ENCODE measurements at places on chromosomes 7 and 10.

DNA sequence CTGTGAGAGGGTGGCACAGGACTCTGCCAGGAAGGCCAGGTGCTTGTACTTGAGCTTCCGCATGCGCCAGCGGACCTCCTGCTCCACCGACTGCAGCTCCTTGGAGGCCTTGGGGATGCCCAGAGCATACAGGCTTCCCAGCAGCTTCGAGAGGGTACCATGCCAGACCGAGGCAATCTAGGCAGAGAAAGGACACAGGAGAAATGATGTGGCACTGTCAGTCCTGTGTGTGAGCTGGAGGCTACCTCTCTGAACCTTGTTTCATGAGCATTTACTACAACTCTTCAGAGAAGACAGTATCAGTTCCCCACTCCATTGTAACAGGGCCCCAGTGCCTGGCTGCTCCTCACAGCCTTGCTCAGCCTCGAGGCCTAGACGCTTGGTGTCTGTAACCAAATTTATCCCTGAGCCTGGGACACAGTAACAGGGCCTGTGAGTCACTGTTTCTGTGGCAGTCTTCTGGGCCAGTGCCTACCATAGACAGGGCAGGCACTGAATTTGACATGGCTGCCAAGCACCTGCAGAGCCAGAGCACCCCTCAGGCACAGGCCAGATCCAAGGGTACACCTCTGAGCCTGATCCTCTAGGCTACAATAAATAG, 5.8 kb downstream of the TBRG4 start:
- H3K4me1 ChIP-seq, result peaks cover 12% of the 10 kb centered on the region
- no peak overlapping the region for H3K27ac ChIP-seq
- no peak overlapping the region for H3K4me3 ChIP-seq
- H3K36me3 ChIP-seq, result peaks cover 9% of the 10 kb centered on the region
- no peak for DNase-seq
- H3K27me3 ChIP-seq, result no peaks in the 10 kb centered on the region

DNA sequence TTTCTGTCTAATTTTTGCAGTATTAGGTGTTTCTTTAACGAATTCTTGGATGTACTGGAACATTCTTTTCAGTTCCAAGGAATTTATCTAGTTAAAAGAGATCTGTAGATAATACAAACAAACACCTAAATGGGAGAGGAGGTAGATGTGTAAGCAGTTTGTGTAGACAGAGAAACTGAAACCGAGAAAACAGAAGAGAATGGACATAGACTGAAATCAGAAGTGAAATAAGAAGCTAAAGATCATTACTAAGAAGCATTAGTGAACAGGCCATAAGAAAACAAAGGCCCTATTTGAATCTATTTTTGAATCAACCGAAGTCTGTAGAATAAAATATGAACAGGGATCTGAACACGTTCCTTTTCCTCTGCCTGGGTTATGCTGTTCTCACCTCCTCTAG, 26.5 kb upstream of the TMEM229A start:
- H3K27ac ChIP-seq, result no peak overlapping the region
- H3K27me3 ChIP-seq, result no peaks in the 10 kb centered on the region
- no peak for DNase-seq
- no peaks in the 10 kb centered on the region for H3K36me3 ChIP-seq
- H3K4me1 ChIP-seq, result no peaks in the 10 kb centered on the region
- H3K4me3 ChIP-seq, result no peak overlapping the region

DNA sequence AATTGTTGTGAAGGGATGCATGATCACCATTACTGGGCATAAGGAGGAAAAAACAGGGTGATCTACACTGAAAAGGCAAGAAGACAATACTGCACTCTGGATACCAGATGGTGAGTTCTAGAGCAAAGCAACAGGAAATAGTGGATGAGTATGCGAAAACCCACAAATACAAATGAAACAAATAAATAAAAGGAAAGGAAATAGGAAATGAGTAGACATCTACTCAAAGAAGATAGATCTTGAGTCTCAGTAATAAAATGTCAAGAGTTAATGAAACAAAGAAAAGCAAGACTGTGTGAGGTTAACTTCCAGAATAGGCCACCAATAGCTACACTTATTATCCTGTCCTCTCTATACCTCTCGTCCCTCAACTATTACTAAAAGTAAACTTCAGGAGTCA, 11.7 kb downstream of the ORC5 start:
- no peak overlapping the region for H3K4me3 ChIP-seq
- no peak for DNase-seq
- no peak overlapping the region for H3K27ac ChIP-seq
- H3K4me1 ChIP-seq, result no peaks in the 10 kb centered on the region
- H3K27me3 ChIP-seq, result no peaks in the 10 kb centered on the region

DNA sequence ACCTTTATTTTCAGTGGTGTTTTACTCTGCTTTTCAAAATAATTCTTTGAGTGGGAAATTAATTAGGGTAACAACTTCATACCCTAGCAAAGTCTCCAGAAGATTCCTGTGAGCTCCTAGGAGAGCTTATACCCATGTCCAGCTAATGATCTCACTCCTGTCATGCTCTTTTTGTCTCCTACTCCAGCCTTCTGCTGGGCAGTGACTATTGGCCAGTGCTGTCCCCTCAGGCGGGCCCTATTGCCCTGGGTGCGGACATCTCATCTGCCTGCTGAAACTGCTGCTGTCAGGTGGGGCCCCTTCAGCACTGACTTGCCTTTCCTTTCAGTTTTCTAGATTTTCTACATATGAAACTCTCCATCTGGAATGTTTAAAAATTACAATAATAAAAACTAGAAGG, 80.3 kb downstream of the EBLN1 start:
- no peaks in the 10 kb centered on the region for H3K36me3 ChIP-seq
- peaks cover 6% of the 10 kb centered on the region for H3K4me1 ChIP-seq
- H3K27ac ChIP-seq, result no peak overlapping the region

DNA sequence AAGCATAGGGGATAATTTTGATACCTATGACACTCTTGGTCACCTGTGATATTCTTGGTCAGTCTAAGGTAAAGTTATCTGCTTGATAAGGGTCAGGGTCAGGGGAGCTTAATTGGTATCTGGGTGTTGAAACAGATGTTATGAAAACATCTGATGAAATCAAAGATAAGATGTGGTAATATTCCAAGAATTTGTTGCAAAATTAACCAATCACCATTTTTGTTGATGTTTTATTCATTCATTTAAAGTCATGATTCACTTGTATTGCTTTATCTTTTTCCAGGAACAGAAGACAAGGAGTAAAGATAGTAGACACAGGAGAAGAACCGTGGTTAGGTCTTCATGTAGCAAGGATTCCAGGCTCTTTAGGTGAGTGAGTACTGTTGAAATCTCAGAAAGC, 103.1 kb downstream of the SEMA3C start:
- DNase-seq, result no peak
- no peak overlapping the region for H3K27ac ChIP-seq
- H3K36me3 ChIP-seq, result no peaks in the 10 kb centered on the region
- H3K27me3 ChIP-seq, result no peaks in the 10 kb centered on the region
- no peaks in the 10 kb centered on the region for H3K4me1 ChIP-seq

- no peak for DNase-seq
- no peaks in the 10 kb centered on the region for H3K36me3 ChIP-seq
- peaks cover 8% of the 10 kb centered on the region for H3K4me1 ChIP-seq
- H3K4me3 ChIP-seq, result no peak overlapping the region
- H3K27ac ChIP-seq, result peak overlapping the region; percentile 75
Measured at GRCh38 chr10:15146366-15146765, 22.1 kb downstream of the NMT2 start.

DNA sequence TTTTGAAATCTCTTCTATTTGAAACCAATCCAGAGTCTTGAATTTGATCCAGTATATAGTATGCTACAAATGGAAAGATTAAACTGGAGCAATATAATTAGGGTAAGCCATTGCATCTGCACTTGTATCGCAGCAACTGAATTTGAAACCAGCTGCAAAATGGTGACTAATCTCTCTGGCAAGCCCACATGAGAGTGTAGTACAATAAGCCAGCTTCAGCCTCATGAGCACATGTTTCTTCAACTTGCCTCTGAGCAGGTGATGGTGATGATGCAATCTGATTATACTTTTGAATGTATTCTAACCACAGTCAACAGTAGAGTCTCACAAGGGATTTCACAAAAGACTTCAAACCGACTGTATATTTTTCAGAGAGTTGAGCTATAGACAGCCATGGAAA, 829 bp upstream of the RPA3 start:
- H3K27ac ChIP-seq, result no peak overlapping the region
- peaks cover 8% of the 10 kb centered on the region for H3K4me1 ChIP-seq
- H3K27me3 ChIP-seq, result no peaks in the 10 kb centered on the region
- peaks cover 8% of the 10 kb centered on the region for H3K36me3 ChIP-seq
- DNase-seq, result no peak
- no peak overlapping the region for H3K4me3 ChIP-seq

- H3K4me3 ChIP-seq, result no peak overlapping the region
- H3K27me3 ChIP-seq, result no peaks in the 10 kb centered on the region
- no peak for DNase-seq
- H3K27ac ChIP-seq, result no peak overlapping the region
- H3K4me1 ChIP-seq, result peaks cover 2% of the 10 kb centered on the region
Measured at GRCh38 chr10:38003588-38003987, 6.9 kb upstream of the ZNF33A start.

- H3K27me3 ChIP-seq, result no peaks in the 10 kb centered on the region
- H3K4me3 ChIP-seq, result no peak overlapping the region
- H3K36me3 ChIP-seq, result peaks cover 19% of the 10 kb centered on the region
- no peak for DNase-seq
- peaks cover 14% of the 10 kb centered on the region for H3K4me1 ChIP-seq
Measured at GRCh38 chr7:27961255-27961654, 219.3 kb downstream of the JAZF1 start.

DNA sequence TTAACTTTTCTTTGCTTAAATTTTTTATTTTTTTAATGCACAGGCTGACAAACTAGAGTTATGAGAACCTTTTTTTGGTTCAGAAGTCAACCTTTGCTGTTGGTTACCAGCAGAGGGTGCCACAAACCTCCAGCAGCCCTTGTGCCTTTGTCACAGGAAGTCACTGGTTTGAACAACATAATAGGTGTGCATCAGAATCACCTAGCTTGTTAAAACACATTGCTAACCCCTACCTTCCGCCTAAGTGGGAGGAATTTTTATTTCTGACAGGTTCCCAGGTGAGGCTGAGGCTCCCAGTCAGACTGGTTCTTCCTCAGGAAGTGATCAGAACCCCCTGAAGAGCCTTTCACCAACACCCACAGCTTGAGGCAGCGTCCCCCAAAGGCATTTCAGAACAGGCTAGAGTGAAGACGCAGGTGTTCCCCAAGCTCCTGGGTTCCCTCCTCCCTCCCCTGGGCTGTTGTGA, 22.6 kb upstream of the VDAC2 start:
- peaks cover 2% of the 10 kb centered on the region for H3K4me1 ChIP-seq
- peak; percentile 55 for DNase-seq
- H3K27me3 ChIP-seq, result no peaks in the 10 kb centered on the region
- H3K27ac ChIP-seq, result no peak overlapping the region

- no peaks in the 10 kb centered on the region for H3K4me1 ChIP-seq
- H3K4me3 ChIP-seq, result no peak overlapping the region
- H3K27me3 ChIP-seq, result no peaks in the 10 kb centered on the region
- no peak for DNase-seq
- H3K27ac ChIP-seq, result no peak overlapping the region
- no peaks in the 10 kb centered on the region for H3K36me3 ChIP-seq
Measured at GRCh38 chr7:139548302-139549028, 25.0 kb downstream of the CLEC2L start.

- H3K27me3 ChIP-seq, result peaks cover 7% of the 10 kb centered on the region
- no peaks in the 10 kb centered on the region for H3K36me3 ChIP-seq
- no peak for DNase-seq
- H3K27ac ChIP-seq, result no peak overlapping the region
- no peaks in the 10 kb centered on the region for H3K4me1 ChIP-seq
Measured at GRCh38 chr10:21473135-21473534, 52.3 kb downstream of the SKIDA1 start.

- no peaks in the 10 kb centered on the region for H3K4me1 ChIP-seq
- H3K27ac ChIP-seq, result no peak overlapping the region
- DNase-seq, result no peak
- no peak overlapping the region for H3K4me3 ChIP-seq
- no peaks in the 10 kb centered on the region for H3K27me3 ChIP-seq
- peaks cover 3% of the 10 kb centered on the region for H3K36me3 ChIP-seq
Measured at GRCh38 chr10:86952106-86952505, 5.3 kb downstream of the MMRN2 start.

DNA sequence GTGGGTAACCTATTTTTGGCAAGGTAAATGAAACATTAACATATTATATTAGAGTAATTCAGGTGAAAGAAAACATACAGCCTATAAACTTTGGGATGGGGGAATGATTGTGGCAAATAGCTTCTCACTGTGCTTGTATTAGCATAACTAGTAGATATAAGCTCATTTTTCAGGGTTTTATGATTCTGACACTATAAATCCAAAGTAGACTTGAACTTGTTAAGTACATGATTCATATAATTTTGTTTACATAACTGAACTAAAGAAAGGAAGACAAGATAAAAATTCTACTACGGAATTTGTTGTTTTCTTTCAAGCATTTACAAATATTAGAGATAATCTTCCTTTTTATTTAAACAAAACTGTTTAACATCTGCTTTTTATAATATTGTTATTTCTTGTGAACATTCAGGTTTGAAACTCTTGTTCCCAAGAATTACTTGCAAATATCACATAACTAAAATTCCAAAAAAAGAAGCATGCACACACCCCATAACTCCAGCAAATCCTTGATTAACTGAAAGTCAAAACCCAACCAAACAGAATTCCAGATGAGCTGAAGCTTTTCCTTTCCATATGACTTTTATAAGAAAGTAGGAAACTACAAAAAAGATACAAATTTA, 142.3 kb downstream of the JAZF1 start:
- DNase-seq, result no peak
- no peak overlapping the region for H3K27ac ChIP-seq
- no peaks in the 10 kb centered on the region for H3K27me3 ChIP-seq
- no peak overlapping the region for H3K4me3 ChIP-seq
- H3K36me3 ChIP-seq, result peaks cover 12% of the 10 kb centered on the region

GRCh38 chr7:11910253-11910652, 78.3 kb upstream of the THSD7A start:
- H3K4me3 ChIP-seq, result no peak overlapping the region
- no peaks in the 10 kb centered on the region for H3K27me3 ChIP-seq
- DNase-seq, result no peak
- no peaks in the 10 kb centered on the region for H3K4me1 ChIP-seq
- H3K27ac ChIP-seq, result no peak overlapping the region
- H3K36me3 ChIP-seq, result no peaks in the 10 kb centered on the region

DNA sequence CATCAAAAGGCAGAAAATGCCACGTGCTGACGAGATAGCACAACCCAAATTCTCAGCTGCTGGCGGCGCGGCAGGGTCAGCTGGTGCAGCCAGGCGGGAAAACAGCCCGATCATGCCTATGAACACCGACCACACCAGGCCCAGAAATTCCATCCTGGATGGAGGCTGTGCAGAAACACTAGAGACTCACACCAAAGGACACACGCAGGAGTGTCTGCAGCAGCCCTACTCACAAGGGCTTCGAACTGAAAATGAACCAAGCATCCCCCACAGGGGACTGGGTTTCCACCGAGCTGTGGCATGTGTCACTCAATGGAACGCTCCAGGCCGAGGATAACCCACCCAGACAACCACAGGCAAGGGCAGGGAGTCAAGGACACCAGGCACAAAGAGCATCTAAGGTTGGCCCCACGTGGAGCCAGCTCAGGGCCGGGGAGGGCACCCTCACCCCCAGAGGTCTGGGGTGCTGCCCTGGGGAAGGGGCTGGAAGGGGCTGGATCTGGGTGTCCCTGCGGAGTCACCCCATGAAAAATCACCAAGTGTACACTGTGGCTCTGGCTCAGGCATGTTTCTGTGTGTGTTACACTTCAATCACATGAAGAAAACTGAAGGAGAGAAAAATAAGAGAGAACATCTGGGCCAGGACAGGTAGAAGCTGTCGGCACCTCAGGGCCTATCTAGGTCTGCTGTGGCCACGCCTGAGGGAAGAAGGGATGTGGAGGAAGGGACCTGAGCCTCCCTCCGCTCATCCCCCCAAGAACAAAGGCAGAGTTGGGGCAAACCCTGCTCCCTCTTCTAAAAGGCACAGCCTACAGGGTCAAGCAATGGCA, 33.0 kb downstream of the RASGEF1A start:
- H3K36me3 ChIP-seq, result no peaks in the 10 kb centered on the region
- peaks cover 12% of the 10 kb centered on the region for H3K4me1 ChIP-seq
- no peak overlapping the region for H3K4me3 ChIP-seq
- H3K27me3 ChIP-seq, result peaks cover 14% of the 10 kb centered on the region

Measured in memory B cell (primary cell).